ENCODE measurements at places on chromosomes 1 and 21.

GRCh38 chr1:116365353-116365780 lies 7.7 kb upstream of the ATP1A1 start:
- DNase-seq, result no peak

- DNase-seq, result no peak
Observed at GRCh38 chr1:56526571-56527174, 52.7 kb downstream of the PLPP3 start.

GRCh38 chr1:87867626-87868025 lies 538.9 kb downstream of the LMO4 start:
- DNase-seq, result no peak

DNA sequence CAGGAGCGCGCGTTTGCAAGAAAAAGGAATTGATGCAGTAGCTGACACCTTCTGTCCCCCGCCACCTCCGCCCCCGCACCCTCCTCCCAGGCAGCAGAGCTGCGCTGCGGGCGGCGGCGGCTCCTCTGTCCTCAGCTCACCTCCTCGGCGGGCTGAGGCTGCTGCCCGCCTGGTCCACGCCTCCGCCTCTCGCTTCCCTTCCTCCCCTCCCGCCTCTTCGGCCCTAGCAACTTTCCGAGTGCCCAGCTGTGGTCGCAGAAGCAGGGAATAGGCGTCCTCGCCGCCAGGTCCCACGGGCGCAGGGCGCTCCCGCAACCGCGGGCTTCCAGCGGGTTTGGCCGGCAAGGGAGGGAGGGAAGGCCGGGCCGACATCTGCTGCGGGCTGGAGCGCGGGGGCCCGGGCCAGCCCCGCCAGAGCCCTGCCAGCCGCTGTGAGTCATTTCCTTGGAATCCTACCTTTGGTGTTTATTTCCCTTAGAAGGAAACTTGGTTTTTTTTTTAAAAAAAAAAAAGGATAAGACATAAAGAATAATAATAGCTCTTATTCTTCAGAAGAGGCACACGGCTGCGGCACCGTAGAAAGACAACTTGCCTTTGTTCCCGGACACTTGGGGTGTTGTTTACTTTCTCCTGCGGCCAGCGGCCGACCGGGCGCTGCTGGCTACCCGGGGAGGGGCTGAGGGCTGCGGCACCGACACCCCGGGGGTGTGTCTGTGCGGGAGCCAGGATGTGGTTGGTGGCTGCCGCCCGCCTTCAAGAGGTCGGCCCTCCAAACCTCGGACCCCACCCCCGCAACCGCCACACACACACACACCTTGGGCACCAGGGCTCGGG lies 1.1 kb downstream of the SERTAD4 start:
- DNase-seq, result no peak

- DNase-seq, result no peak
Observed at GRCh38 chr1:248923352-248924338, 17.6 kb downstream of the PGBD2 start.

GRCh38 chr21:45067462-45068285 lies 6.7 kb upstream of the ADARB1 start:
- DNase-seq, result no peak

GRCh38 chr1:68725001-68725752 lies 228.3 kb upstream of the DEPDC1 start:
- DNase-seq, result no peak

GRCh38 chr1:225424562-225425200 lies 3.2 kb downstream of the LBR start:
- no peak for DNase-seq

DNA sequence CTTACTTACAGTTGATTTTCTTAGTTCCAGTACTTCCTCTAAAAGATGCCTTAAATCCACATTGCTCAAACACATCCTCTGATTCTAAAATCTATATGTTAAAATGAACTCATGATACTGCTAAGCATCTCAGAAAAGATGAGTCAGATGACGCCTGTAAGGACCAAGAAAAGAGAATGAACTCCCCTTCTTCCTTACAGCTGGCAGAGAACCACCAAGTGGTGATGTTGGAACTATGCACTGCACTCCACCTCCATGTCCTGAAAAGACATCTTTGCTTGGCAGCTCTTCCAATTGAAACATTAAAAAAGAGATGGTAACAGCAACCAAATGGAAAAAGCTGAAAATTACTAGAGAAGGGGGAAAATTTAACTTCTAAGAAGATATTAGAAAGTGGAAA lies 648.8 kb downstream of the PTPRC start:
- no peak for DNase-seq

GRCh38 chr1:230568008-230568407 lies 74.3 kb upstream of the COG2 start:
- no peak for DNase-seq

- no peak for DNase-seq
Observed at GRCh38 chr1:236002572-236002971, 62.3 kb downstream of the NID1 start.

DNA sequence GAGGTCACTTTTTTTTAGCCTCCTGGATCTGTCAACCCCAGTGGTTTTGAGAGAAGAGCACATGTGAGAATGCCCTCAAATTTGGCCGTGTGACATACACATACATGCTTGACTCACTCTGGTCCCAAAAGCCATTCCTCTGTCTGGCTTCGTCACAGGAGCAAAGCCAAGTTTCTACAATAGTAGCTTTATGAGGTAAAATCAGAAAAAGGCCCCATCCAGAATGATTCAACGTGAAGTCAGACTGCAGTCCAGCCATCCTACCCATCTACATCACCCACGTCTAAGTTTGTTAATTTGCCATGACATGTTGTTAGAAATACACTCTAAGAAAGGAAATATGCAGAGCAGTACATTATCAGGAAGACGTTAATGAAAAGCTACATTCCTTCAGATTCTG lies 245.2 kb downstream of the SDCCAG8 start:
- DNase-seq, result no peak

- DNase-seq, result no peak
Observed at GRCh38 chr1:233722212-233722979, 108.5 kb downstream of the KCNK1 start.

- no peak for DNase-seq
Observed at GRCh38 chr1:45621501-45621836, 2.4 kb downstream of the CCDC17 start.

GRCh38 chr1:94339206-94339927 lies 78.8 kb upstream of the ABCD3 start:
- DNase-seq, result no peak

DNA sequence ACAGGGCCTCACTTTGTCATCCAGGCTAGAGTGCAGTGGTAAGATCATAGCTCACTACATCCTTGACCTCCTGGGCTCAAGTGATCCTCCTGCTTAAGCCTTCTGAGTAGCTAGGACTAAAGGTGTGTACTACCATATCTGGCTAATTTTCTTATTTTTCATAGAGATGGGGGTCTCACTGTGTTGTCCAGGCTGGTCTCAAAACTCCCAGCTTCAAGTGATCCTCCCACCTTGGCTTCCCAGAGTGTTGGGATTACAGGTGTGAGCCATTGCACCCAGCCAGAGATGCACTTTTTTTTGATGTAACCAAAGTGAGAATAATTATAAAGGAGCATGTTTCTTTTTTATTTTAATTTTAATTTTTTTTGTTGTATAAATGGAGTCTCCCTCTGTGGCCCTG lies 28.4 kb downstream of the CLIC4 start:
- DNase-seq, result no peak

DNA sequence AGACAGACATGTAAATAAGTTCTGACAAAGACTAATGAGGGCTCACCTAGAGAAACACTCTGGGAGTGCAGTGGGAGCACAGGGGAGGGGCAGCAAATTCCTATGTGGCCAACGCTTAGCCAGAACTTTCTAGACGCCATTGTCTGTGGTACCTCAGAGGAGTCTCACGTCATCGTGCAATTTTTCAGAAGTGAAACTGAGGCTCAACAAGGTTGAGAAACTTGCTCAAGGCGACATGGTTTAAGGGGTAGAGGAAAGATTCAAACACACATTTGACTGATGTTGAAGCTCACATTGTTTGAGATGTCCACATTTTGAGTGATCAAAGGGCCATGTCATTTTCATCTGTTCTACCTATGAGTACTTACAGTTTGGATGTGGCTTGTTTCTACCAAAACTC lies 152.6 kb upstream of the LMO4 start:
- DNase-seq, result no peak

DNA sequence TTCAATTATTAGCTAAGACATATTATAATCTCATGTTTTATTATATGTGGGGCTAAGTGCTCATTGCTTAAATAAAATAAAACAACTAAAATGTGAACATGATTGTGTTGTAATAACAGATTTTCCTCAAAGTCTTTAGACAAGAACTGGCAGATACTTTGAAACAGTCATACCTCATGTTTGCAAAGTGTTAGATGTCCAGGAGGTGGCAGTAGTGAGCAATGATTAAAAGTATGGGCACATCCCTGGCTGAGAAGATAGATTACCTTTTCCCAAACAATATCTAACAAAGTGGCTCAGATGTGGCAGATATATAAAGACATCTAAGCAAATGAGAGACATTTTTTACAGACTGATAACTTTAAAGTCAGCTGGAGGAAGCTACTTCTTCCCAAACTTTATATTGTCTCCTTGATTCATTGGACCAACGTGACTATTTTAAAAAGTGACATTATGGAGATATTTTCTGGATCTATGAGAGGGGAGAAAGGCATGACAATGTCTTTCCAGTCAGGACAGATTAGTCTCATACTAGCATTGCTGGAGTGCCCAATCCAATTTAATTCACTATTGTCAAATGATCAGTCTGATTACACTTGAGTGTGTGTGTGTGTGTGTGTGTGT lies 269.8 kb downstream of the S1PR1 start:
- no peak for DNase-seq

- peak; percentile 40 for DNase-seq
Observed at GRCh38 chr21:27700974-27701614, 734.2 kb upstream of the ADAMTS5 start.

GRCh38 chr1:11749203-11749689 lies 12.7 kb upstream of the C1orf167 start:
- peak; percentile 62 for DNase-seq

DNA sequence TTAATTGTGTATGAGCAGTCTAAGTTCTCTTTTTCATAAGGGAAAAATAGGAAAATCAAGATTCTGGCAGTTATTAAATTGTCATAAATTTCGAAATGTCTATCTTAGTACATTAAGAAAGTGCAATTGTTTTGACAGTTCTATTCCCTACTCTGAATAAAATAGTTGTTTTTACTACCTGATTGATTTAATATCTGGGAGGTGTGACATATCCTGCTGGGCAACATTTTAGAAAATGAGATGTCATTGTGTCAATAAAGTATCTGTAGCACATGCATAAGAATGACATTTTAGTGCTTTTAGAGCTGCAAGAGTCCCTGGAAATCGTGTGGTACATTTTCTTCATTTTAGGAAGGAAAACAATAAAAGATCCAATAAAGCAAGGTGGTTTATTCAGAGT lies 139.2 kb upstream of the COL11A1 start:
- no peak for DNase-seq

DNA sequence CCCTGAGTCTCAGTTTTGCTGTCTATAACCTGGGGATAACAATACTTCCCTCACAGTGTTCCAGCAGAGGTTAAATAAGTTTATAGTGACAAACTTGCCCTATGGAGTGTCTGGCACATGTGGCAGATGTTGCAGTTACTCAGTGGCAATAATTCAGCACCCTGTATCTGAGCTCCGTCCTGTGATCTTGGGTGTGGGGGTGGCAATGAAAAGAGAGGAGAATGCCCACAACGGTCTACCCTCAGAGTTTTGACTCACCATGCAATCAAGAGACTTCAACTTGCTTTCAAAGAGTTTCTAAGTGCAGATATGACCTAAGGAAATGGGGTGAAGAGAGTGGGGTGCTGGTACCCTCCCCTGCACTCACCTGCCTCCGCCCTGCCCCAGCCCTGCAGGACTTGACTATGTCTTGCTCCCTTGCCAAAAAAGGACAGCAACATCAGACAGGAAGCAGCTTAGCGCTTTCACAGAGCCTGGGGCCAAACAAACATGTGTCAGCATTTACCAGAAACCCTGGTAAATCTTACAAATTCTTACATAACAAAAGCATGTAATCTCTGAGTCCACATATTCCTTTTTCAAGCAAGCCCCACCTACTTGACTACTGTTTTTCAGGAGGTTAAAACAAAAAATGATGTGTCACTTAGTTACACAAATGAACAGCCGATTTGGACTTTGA lies 185.1 kb upstream of the CAMK1G start:
- DNase-seq, result no peak

GRCh38 chr1:157288492-157288891 lies 150.3 kb upstream of the ETV3 start:
- DNase-seq, result no peak

GRCh38 chr1:25889470-25889869 lies 14.0 kb upstream of the PAQR7 start:
- no peak for DNase-seq

GRCh38 chr21:17387030-17387617 lies 125.7 kb upstream of the CXADR start:
- DNase-seq, result no peak

- no peak for DNase-seq
Observed at GRCh38 chr21:28391938-28392849, 600.5 kb downstream of the LTN1 start.

GRCh38 chr21:41966041-41966833 lies 12.4 kb upstream of the C2CD2 start:
- no peak for DNase-seq

DNA sequence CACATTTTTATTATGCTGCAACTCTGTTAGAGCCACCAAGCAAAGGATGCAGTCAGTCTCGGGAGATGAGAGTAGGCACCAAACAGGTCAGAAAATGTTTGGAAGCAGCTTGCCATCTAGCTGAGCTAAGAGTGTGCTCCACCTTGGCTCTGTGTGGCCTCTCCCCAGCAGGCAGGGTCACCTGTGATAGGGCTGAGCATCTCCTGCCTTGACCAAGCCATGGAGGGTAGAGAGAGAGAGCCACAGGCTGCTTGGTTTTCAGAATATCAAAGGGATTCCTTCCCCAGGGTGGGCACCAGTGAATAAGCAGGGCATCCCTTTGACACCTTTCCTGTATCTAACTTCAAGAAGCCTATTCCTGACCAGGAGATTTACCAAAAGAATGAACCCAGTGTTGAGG lies 135.5 kb downstream of the SDCCAG8 start:
- DNase-seq, result no peak

- DNase-seq, result no peak
Observed at GRCh38 chr1:152747831-152748230, 10.0 kb upstream of the KPRP start.

DNA sequence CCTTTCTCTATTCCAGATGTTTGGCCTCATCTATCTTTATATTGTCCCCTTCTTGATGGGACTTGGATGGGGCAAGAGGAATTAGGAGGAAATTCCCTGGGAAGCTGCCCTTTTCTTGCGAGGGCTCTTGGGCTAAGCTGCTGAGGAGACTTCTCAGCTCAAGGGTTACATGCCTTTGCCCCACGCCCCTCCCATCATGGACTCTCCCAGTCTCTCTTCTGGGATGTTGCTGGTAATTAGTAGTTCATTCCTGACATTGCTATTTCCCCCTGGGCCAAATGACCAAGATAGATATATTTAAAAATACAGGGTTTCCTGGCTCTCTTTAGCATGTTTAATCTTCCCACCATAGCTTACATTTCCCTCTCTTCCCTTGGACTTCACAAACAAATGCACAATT lies 90.6 kb upstream of the RALGPS2 start:
- DNase-seq, result no peak

GRCh38 chr1:242788771-242789170 lies 264.3 kb upstream of the PLD5 start:
- no peak for DNase-seq

- DNase-seq, result no peak
Observed at GRCh38 chr1:121483961-121484424, 299.2 kb downstream of the SRGAP2C start.

GRCh38 chr1:29725262-29725661 lies 488.9 kb downstream of the PTPRU start:
- no peak for DNase-seq

GRCh38 chr1:38598118-38598517 lies 261.5 kb downstream of the RRAGC start:
- DNase-seq, result no peak

Measured in activated T-cell treated with anti-CD3 and anti-CD28 coated beads, Interleukin-2, amount 50 U/mL, for 1 hour (primary cell).